ENCODE measurements at places on chromosomes 5 and 9.

- no peak for DNase-seq
Observed at GRCh38 chr5:56078278-56079156, 83.8 kb upstream of the IL6ST start.

DNA sequence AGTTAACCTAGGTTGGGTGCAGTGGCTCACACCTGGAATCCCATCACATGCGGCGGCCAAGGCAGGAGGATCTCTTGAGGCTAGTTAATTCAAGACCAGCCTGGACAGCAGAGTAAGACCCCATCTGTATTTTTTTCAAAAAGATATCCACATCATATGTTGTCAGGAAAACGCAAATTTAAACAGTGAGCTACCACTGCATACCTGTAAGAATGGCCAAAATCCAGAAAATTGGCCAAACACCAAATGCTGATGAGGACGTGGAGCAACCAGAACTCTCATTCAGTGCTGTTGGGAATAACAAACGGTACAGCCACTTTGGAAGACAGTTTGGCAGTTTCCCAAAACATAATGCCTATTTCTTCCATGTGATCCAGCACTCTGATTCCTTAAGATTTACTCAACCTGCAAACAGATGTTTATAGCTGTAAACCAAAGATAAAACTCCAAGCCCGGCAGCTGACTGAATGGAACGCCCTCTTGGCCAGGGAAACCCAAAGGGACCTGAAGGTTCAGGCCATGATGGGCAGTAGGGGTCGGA, 12.4 kb downstream of the CEL start:
- no peak for DNase-seq

DNA sequence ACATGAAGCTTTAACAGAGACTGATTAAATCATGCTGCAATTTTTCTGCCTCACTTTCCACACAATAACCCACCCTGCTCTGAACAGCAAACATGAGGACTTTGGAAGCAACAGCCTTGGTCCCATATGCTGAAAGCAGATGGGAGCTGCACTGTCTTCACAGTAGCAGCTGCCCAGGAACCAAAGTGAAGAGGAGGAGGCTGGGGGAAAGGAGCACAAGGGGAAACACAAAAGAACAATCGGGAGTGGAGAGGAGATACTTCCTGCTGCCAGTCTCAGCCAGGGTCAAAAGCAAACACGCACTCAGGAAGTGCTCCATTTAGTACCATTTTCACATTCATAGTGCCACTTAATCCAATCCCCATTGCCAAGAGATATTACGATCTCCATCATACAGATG, 183.3 kb upstream of the PUM3 start:
- DNase-seq = peak; percentile 89

DNA sequence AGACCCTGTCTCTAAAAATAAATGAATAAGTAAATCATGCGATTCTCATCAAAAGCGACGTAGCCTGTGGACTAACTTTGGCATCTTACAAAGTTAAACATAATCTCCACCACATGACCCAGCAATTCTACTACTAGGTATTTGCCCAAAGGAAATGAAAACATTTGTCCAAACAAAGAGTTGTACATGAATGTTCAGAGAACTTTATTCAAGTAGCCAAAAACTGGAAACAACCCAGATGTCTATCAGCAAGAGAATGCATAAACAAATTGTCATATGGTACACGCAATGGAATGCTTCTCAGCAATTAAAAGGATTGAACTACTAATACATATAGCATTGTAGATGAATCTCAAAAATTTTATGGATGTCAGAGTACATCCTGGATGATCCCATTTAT, 82.6 kb downstream of the ADRB2 start:
- DNase-seq = no peak

- no peak for DNase-seq
Observed at GRCh38 chr5:110817459-110817858, 78.7 kb downstream of the SLC25A46 start.

DNA sequence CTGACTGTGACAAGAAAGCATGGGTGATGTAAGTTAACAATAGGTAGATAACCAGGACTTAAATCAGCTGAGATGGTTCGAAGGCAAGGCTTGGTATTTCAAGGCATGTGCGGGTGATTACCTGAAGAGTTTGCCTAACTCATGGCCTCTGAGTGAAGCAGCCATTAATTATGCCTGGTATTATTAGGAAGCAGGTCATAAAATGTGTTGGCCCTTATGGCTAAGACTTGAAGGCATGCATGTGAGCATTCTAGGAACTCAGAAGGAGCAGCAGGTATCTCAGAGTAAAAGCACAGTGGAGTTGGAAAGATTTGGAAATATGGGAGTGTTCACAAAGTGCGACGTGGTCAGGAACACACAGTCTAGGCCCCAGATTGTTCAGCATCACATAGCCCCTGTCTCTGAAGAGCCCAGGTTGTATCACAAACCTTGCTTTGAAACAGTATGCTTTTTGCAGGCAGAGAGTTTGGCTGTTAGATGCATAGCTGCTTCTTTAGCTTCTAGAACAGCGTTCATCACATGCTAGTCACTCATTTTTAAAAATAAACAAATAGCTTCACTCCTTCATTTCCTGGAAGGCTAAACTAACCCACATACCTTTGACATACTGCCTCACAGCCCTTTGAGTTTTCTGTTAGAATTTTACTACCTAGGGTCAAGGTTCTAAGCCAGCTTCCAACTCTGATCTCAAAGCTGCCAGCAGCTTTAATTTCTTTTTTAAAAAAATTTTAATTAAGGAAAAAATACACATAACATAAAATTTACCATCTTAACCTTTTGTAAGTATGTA, 2.1 kb downstream of the HEXB start:
- DNase-seq = no peak

GRCh38 chr5:164336906-164337305, 831.5 kb downstream of the MAT2B start:
- DNase-seq = no peak

DNA sequence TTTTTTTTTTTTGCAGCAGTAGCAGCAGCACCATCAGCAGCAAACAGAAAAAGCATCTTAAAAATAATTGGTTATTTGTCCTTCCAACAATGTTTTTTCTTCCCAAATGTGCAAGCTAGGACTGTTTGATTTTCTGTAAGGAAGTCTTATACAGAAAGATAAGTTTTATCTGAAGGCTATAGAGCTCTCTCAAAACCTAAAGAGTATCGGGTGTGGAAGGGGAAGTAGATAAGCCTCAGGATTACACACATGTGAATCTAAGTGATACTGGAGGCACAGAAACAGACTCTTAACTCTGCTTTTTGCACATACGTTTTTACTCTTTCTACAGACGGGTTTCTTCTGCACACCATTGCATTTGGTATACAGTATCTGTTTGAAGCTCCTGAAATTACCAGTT, 184.4 kb upstream of the FTMT start:
- DNase-seq = no peak

DNA sequence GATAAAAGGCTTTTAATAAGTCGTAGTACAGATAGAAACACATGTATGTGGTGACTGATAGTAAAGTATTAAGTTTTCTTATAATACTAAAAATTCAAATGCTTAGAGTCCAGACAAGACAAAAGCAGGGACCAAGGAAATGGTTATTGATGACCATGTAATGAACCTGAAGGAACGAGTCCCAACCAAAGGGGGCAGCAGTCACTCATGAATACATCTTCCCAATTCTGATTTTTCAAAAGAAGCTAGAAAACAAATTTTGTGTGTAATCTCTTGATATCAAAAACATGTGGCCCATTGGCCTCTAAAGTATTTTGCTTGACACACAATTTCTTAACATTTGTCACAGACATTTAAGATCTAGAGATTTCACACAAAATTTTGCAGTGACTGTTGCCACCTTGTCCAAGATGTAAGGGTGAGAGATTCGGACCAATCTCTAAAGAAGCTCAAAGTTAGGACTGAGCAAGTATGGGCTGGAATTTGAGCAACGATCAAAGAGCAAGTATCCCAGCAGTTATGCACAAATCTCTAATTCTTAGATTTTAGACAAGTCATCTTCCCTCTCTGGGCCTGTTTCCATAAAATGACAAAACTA, 66.8 kb downstream of the ARL15 start:
- peak; percentile 35 for DNase-seq

DNA sequence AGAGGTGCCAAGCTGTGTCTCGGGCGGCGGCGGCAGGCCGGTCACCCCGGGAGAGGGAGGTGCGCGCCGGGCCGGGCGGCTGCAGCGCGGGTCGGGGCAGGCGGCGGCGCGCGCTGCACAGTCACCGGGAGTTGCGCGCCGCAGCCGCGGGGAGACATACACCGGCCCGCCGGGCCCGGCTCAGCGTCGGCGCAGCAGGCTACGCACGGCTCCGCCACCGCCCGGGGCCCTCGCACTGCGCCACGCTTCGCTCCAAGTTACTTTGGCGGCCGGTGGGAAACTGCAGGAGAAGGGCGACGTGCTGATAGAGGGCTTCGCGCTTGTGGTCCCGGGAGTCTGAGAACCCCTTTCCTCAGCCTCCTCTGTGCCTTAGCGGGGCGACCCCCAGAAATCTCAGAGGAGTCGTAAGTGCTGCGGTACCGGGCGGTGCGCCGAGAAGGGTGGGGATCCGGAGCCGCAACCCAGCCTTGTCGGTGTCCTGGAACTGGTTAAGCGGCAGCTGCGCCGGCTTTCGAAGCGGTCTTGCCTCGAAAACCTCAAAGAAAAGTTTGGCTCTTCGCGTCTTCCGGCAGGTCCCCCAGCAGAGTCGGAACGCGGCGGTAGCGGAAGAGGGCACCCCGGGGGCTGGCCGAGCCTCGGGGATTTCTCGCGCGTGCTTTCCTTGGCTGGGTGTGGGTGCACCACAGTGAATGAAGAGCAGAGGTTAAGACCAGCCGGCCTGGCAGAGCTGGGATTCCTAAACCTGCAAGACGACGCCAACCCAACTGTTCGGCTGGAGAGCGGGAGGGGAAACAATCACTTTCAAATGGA, at the start of gene EFNA5:
EFNA5 (minus strand) TSS at position 6 of the 810 bp plus-strand sequence.
- peak; percentile 56 for DNase-seq

- DNase-seq = no peak
Observed at GRCh38 chr5:89106480-89106879, 223.5 kb upstream of the MEF2C start.

- no peak for DNase-seq
Observed at GRCh38 chr5:108528655-108529054, 146.8 kb upstream of the FBXL17 start.

GRCh38 chr9:94901019-94901363, 174.5 kb downstream of the AOPEP start:
- no peak for DNase-seq

DNA sequence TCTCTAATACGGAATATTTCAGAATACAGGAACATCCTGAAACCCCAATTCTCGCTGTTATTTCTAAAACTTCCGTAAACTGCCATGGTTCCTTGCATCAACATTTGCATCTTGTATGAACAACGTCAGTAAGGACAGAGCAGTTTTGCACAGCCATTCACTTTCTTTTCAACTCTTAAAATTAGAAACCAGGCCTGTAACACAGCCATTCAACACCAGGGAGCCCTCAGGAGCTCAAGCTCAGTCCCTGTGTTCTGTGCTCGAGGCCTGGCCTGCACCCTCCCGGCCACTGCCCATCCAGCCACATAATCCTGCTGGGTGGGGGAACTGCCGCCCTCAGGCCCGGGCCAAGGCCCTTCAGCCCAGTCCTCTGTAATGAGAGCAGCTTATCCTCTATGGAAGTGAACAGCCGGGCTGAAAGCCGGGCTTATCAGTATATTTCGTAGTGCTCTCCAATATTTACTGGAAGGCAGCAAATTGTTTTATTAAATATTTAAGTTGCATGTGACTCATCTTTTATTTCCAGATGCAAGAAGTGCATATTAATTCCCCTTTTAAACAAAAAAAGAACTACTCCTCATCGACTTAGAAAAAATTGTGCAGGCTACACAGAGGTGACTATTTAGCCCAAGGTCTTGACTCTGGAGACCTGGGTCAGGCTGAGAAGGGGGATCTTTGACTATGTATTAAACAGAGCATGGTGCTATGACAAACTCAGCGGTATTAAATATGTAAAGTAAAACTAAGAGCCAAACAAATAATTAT, 33.2 kb upstream of the SLC6A3 start:
- DNase-seq = no peak

DNA sequence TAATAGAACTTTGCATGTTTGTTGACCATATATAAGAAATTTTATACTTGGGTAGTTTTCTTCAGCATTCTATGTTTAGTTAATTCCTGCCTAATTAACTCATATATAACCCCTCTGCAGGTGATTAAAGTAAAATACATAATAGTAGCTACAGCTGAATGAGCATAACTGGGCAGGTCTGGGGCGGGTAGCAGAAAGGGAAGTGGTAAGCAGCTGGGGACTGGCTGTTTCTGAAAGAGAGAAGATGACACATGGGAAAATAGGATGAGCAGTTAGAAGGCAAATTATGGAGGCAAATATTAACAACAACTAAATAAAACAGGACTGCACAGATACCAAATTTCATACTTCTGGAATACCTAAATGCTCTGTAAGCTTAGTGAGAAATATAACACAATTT, 128.1 kb downstream of the CPLANE1 start:
- no peak for DNase-seq

DNA sequence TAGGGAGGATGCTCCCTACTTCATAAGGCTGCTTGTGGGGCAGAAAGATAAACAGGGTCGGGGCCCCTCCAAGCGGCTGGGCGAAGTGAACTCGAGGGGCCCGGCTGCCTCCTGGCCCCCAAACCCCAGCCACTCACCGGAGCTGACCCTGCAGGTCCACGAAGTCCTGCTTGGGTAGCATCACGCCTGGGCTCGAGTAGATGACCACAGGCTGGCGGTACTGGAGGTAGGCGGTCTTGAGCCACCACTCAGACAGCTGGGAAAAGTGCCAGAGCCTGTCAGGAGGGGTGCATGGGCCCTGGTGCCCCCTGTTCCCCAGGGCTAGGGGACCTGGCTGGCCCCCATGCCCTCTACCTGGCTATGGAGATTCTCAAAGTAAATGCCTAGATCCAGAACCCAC, 6.5 kb downstream of the CRAT start:
- no peak for DNase-seq

GRCh38 chr5:143562935-143563334, 159.4 kb upstream of the NR3C1 start:
- no peak for DNase-seq

- DNase-seq = no peak
Observed at GRCh38 chr5:50564079-50564478, 102.4 kb upstream of the PARP8 start.

DNA sequence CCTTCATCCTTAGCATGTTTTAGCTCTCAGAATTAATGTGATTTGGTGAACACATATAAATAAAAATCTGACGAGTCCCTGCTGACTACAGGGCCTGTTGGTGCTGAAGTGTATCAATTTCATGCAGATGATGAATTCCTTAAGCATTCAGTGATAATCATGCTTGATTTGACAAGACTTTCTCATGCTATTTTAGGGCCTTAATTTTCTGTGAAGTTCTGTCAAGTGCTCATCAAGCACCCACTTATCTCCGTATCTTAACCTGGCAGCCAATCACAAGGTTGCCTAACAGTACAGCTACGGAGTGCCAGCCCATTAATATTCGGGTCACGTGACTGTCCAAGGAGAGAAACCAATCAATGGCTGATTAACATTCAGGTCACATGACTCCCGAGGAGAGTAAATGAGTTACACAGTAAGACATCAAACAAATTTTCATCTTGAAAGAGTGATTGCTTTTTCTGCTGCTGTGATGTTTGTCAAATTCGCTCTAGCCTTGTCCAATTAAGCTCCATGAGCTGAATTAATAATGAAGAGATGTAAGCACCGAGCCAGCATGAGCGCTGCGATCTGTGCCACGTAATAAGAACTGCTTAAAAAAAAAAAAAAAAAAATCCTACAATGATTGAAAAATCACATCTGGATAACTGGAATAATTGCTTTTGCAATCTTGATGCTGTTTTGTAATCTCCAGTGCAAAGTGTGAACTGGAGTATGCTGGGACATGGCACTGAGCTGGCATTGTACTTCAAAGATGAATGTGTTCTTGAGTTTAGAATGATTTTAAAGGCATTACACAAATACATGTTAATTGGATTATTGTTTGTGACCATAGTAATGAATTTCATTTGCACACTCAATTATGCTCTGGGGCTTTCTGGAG, 104.3 kb upstream of the SPATA31D4 start:
- no peak for DNase-seq

Measured in NCI-H1694 treated with DMSO at 0.1 percent for 48 hours (cell line).